ENCODE measurements at places on chromosomes 7 and 10.

GRCh38 chr7:70777251-70777650 is 354.7 kb upstream of the GALNT17 start:
- no peak for DNase-seq

DNA sequence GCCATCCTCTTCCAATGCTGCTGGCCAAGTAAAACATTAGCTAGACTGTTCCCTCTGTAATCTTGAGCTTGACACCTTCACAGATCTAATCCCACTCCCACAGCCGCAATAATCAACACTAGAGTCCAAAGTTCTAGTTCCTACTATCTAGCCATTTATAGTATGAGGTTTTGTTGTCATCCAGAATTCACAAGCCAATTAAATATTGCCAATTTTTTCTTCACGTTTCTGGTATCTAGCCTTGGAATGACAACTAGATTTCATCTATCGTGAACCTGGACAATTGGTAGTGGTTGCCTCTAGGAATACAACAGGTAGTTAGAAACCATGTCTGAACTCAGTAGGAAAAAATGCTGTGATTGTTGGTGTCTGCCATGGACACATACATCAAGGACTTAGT is 10.4 kb downstream of the WASL start:
- DNase-seq: no peak

DNA sequence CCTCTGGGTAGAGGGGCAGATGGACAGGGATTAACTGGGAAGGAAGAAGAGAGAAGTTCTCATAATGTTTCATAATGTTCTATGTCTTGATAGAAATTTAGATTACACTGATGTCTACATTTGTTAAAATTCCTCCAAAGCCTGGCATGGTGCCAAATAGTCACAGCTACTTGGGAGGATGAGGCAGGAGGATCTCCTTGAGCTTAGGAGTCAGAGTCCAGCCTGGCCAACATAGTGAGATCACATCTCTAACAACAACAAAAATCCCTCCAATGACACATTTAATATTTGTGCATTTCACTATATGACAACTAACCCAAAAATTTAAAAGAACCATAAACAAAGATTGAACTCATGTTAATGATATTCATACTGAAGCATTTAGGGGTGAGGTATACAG is 33.0 kb upstream of the PPP1R3C start:
- no peak for DNase-seq

- DNase-seq: no peak
Observed at GRCh38 chr10:129773359-129773990, 190.6 kb downstream of the EBF3 start.

DNA sequence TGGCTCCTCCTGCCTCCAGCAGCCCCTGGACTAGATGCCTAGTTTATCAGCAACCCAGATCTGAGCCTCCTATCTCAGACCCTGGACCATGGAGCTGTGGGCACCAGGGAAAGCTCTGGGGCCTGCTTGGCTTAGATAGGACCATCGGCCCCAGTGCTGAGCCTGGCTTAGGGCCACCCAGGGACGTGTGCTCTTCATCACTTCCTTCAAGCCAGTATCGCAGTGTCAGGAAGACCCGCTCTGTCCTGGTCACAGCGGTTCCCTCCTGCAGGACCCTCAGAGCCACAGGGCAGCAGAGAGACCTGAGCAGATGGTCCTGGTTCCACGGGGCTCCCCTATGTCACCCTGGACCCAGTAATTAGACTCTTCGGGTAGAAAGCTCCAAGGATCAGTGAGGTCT is 105.7 kb upstream of the FAM20C start:
- DNase-seq: no peak
